ENCODE measurements at places on chromosomes 5 and 9.

DNA sequence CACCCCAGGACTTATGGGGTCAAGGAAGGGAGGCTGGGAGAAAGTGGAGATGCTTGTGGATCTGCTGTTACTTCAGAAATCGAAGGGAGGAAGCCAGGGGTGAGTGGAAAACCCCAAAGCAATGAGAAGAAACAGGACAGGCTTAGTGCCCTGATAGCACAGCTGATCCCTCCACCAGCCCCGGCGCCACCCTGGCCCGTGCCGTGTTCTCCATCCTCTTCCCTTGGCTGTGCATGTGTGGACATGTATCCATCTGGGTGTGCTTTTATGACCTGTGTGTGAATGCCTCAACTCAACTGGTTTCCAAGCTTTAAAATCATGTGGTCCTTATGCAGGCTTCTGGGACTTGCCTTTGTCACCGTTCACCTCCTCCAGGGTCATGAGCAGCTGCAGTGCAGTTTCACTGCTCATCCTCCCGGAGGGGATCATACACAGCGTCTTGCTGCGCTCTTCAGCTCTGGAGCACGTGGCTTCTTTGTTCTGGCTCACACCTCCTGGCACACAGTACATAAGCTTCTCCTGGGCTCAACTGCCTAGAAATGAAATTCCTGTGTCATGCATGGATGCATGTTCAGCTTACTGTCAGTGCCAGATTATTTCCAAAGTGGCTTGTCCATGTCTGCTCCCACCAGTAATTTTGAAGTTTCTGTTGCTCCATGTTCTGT is 58.2 kb downstream of the IPPK start:
- DNase-seq: no peak

DNA sequence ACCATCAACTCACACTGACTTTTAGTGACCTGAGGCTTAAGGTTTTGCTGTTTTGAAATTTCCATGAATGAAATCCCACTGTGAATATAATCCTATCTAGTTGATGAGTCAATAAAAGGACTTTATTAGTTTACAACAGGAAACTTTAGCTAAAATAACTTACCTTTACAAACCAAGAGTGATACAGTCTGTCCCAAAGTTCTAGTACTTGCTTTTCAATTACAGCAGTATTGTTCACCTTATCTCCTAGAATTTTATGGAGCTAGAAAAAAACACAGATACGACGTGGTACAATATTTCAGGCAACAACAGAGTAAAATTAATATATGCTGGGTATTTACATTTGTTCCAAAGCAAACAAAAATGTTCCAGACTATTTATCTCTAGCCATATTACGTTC is 46.9 kb upstream of the CTNNAL1 start:
- no peak for DNase-seq

GRCh38 chr5:18433336-18433735 is 799.1 kb downstream of the TAF11L14 start:
- no peak for DNase-seq

DNA sequence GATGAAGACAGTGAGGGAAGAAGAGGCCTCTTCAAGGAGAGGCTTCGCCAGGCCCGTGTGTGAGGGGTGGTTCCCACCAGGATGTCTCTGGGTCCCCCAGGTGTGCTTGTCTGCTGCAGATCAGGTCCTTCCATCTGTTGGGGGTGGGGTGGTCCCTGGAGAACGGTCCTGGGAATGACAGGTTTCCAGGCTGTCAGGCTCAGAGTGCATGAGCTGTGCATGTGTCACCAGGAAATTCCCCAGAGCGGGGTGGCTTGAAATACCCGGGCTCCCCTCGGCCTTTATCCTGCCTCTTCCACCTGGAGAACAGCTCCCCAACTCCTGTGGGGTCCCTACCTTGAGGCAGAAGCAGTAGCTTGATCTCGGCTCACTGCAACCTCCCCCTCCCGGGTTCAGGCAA is 118.8 kb downstream of the GAPVD1 start:
- no peak for DNase-seq

DNA sequence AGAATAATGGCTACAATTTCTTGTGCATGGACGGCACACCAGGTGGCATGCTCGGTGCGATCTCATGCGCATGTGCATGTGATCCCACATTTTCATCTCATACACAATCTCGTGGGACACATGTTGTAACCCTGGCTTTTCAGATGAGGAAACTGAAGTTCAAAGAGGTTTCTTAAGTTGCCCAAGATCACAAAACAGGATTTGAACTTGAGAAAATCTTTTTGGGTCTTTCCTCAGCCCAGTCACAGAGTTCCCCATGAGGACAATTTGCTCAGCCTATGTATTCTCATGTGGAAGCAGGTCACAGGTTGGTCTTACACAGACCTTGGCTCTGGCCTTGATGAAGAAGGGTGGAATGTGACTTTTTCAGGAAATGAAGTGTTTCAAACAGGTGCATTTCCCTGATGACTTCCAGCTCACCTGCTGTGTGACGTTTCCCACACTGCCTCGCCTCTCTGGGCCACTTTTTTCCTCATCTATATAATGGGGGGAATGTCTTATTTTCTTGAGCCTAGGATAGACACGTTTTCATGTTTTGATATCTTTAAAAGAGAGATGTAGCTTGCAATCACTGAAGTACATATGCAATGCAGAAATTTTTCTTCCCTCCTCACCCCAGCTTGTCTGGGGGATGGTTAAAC is 7.1 kb upstream of the ORM1 start:
- no peak for DNase-seq

- no peak for DNase-seq
Measured at GRCh38 chr5:8829323-8830029, 716.4 kb downstream of the SEMA5A start.

- DNase-seq: no peak
Measured at GRCh38 chr5:118165619-118166018, 822.7 kb downstream of the DTWD2 start.

DNA sequence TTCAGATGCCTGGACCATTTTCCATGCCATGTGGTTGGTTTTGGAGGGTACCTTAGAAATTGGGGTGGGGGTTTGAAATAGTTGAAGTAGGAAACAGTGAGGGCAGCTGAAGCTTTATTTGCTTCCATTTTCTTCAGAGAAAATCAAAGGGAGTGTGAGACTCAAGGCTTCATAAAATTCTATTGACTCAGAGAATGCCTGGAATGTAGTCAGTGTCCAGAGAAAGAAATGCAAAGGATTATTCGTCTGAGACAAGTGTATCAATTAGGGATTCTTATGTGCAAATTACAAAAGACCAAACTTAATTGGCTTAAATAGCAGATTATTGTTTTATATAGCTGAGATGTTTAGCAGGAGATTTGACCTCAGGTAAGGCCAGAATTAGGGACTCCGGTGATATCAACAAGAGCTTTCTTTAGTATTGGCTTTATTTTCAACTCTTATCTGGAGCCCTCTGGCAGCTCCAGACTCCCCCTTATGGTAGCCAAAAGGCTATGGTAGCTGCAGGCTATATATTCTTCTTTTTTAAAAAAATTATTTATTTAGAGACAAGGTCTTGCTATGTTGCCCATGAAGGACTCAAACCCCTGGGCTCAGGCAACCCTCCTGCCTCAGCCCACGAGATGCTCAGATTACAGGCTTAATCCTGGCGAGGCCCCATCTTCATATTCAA is 38.9 kb downstream of the PTTG1 start:
- no peak for DNase-seq

- DNase-seq: no peak
Measured at GRCh38 chr5:144812763-144813162, 642.1 kb downstream of the KCTD16 start.

GRCh38 chr9:92971776-92972175 is 24.5 kb downstream of the FGD3 start:
- DNase-seq: no peak

GRCh38 chr5:179343719-179344430 is 1.4 kb downstream of the ADAMTS2 start:
- no peak for DNase-seq

- DNase-seq: no peak
Measured at GRCh38 chr9:105044518-105044917, 116.6 kb upstream of the ABCA1 start.

DNA sequence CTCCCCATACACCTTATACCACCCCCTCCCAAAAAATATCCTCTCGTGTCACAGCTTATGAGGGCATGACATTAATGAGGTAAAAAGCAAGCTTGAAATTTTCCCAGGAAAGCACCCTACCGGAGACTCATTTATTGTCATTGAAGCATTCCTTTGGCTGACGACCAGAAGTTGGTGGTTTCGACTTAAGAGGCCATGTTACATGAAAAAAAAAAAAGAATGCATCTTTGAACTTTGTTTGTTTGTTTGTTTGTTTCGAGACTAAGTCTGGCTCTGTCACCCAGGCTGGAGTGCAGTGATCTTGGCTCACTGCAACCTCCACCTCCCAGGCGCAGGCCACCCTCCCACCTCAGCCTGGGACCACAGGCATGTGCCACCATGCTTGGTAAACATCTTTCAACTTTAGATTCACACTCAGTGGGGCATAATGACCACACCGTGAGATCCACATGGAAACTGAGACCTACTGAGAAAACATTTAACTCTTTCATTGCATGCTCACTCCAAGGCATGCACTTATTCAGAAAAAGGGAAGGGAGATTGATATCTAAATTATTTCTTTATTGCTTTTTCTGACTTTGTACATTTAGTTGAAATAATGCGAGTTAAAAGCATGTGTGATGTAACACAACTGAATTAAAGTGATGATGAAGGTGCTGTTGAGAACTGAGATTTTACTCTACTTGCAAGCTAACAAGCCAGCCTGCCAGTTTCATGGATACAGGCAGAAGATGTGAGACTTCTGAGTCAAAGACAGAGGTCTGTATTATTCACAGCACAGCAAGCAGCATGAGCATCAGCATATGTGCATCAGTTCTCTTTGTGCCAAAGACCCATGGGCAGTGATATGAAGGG is 5.1 kb upstream of the RAB14 start:
- DNase-seq: no peak

DNA sequence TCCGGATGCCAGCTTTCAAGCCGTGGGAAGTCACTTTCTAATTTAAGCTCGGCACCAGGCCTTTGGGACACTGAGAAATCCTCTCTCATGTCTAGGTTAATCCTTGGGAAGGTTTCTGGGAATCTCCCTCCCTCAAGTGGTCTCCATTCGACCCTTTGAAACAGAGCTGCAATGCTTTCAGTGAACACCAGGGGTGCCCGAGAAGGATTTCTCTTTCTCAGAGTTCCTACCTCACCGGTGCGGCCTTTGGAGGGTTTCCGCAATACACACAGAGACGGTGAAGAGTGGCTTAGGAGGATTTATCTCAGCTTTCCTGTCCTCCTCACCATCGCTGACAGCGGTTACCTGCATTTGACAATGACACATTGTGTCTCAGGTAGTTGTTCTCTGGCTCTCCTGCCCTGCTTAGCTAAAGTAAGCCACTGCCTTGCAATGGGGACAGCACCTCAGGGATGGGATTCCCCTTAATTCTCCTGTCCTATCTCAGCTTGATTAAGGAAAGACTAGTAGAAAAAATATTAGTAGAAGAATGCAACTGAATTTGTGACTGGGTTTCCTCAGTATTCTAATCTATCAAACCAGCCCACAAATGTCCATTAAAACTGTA is 180.6 kb downstream of the GABRG2 start:
- no peak for DNase-seq

DNA sequence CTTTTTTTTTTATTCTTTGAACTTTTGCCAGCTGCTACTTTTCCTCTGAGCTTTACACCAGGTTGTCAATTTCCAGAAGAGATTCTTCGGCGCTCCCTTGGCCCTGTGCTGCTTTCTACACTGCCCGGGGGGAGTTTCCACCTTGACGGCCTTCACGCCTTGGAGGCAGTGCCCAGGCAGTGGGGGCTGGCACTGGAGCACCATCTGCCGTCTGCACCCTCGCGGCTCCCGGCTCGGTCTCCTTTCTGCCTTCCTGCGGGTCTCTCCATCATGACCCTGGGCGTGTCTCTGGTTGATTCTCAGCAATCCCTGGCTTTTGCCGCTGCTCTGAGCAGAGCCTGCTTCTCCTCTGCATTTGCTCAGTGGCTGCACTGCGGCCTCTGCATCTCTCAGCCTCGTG is 2.9 kb downstream of the SLC6A18 start:
- DNase-seq: no peak

- no peak for DNase-seq
Measured at GRCh38 chr5:10056228-10056760, 193.4 kb downstream of the ATPSCKMT start.

- DNase-seq: no peak
Measured at GRCh38 chr5:142445266-142445665, 120.4 kb upstream of the SPRY4 start.

DNA sequence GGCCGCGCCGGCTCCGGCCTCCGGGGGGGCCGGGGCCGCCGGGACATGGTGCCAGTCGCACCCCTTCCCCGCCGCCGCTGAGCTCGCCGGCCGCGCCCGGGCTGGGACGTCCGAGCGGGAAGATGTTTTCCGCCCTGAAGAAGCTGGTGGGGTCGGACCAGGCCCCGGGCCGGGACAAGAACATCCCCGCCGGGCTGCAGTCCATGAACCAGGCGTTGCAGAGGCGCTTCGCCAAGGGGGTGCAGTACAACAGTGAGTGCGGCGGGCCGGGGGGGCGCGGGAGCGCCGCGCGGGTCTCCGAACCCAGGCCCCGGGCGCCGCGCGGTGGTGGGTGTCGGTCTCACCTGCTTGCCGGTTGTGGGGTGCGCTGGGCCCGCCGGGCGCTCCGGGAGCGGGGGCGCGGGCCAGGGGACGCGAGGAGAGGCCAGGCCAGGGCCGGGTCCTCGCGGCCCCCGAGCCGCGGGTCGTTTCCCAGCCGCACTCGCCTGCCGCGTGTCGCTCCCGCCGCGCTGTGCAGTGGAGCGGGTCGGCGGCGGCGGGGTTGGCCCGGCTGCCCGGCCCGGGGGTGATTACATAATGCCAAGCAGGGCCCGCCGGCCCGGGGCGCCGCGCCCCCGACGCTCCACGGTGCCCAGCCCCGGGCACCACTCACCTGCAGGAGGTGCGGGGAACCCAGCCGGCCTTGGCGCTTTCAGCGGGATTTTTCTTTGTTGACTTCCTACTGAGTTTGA is 492 bp downstream of the RABL6 start:
- no peak for DNase-seq
